ENCODE measurements at places on chromosomes 6 and 20.

GRCh38 chr6:35432291-35432690 lies 19.8 kb upstream of the FANCE start:
- DNase-seq = no peak

- peak; percentile 68 for DNase-seq
These were observed 6.6 kb downstream of the GMPR start for GRCh38 chr6:16244869-16245451.

GRCh38 chr6:25694366-25694765 lies 42.4 kb downstream of the SCGN start:
- no peak for DNase-seq

- DNase-seq = no peak
These were observed 145.8 kb downstream of the INSM1 start for GRCh38 chr20:20513720-20514119.

DNA sequence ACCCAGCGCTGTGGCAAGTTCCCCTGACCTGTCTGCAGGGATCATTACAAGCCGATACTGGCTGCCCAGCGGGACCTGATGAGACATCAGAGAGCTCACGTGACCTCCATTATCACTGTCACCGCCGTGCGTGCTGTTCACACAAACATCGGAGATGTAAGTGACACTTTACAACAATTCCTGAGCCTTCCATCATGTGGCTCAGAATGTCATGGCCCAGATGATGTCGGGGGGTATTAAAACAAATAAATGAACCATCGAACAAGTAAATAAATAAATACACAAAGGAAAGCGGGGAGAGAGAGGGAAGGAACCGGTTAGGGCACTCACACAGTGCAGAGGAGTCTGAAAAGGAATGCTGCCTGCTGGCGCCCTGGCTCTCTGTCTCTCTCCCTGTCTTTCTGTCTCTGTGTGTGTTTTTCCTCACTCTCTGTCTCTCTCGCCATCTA lies 195.1 kb downstream of the BMP7 start:
- DNase-seq = peak; percentile 90

DNA sequence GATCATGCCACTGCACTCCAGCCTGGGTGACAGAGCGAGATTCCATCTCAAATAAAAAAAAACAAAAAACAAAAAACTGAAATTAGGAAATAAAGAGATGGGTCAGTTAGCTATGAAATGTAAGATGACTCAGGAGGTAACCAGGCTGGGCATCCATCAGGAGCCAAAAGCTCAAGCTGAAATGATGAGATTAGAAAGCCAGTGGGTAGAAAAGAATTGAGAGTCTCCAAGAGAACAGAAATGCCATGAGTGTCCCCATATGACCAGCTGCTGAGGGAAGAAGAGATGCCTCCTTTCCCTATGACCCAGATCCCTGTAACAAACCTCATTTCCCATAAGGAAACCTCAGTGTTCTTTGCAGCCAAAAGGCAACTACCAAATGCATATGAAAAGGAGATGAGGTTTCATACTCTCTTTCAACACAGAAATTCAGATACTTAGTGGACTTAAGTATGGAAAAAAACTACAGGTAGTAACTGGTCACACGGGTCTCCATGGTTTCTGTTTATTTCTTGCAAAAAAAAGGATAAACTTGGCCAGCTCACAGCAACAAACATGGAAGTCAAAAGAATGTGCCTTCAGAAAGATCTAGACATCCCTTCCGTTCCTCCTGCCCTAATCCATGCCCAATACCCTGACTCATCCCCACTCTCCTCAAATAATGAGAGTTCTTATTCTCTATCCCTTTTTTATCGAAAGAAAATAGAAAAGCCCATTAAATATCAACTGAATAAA lies 8.1 kb downstream of the ARHGAP18 start:
- DNase-seq = no peak

DNA sequence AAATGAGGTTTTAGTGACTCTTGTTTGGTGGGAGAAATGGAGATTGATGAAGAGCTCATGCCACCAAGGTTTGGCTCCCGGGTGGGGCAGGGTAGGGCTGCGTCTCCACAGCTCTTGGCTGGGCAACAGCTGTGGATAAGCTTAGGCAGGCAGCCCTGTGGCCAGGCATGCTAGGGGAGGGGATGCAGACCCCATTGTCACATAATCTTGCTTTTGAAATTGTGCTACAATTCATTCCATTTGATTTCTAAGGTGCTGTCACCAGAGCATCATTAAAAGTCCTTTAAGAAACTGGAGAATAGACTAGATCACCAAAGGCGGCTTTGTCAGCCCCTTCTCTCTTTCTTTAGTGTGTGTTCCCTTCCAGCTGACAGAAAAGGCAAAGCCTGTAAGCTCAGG lies 574.2 kb upstream of the JAG1 start:
- DNase-seq = no peak

GRCh38 chr20:50315586-50316551 lies 125.2 kb downstream of the CEBPB start:
- DNase-seq = no peak

DNA sequence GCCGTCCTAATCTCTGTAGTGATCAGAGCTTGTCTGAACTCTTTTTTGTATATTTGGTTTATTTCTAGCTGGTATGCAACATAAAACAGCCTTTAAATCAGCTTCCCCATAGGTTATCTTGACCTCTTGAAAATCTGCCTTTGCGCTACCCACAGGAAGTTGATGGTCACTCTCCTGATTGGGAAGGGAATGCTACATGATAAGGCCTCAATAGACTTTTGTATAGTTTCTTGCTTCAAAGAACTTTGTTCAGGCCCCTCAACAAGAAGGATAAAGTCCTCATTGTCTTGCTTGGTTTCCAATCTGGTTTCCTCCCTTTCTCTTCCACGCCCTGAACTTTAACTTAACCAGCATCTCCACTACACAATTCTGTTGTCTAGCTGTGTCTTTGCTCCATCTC lies 95.4 kb upstream of the TENT5A start:
- no peak for DNase-seq

GRCh38 chr6:107115695-107116327 lies 496 bp upstream of the BEND3 start:
- DNase-seq = peak; percentile 88

GRCh38 chr20:24164360-24164759 lies 175.8 kb upstream of the GGTLC1 start:
- DNase-seq = peak; percentile 49
